ENCODE measurements at places on chromosomes 12 and 14. TPM values are rescaled to one million over a fixed set of nuclear protein-coding genes. Genes with fewer than 3 reads are reported as not detected.

- no peak for DNase-seq
These were observed at the start of gene LRRC10 for GRCh38 chr12:69610729-69611128. LRRC10 (minus strand) TSS chr12:69610907; CDS start chr12:69610838, 69 bp downstream.

DNA sequence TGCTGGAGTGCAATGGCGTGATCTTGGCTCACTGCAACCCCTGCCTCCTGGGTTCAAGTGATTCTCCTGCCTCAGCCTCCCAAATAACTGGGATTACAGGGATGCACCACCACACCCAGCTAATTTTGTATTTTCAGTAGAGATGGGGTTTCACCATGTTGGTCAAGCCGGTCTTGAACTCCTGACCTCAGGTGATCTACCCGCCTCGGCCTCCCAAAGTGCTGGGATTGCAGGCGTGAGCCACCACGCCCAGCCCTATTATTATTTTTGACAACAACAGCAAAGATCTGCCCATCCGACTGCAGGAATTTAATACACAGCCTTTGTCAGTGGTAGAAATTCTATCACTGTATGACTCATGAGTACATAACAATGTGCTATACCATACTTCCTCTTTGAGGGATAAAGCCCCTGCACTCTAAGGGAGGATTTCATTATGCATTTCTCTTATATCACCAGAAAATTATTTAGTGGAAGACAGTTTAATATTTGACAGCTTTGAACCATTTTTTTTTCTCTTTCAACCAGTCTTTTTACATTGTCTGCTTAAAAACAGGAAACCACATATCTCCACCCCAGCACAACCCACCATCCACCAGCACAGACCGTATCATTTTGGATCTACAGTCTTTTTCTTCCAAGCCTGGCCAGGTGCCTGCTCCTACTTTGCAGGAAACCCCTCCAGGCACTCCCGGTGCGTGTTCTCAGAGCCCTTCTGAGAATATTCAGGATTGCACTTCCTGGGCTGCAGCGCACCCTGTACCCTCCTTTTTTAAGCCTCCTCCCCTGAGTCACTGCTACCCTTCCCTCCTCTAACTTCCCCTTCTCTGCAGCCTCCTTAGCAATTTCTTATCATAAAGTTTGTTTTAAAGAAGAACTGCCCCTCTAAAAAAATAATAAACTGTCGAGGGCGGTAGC lies 594 bp downstream of the ARHGDIB start:
- no peak for DNase-seq

The LIN7A gene
- total RNA-seq = 0.51 TPM

The SLC6A15 gene
- not detected for total RNA-seq

The POMT2 gene
- total RNA-seq = 15.5 TPM

DNA sequence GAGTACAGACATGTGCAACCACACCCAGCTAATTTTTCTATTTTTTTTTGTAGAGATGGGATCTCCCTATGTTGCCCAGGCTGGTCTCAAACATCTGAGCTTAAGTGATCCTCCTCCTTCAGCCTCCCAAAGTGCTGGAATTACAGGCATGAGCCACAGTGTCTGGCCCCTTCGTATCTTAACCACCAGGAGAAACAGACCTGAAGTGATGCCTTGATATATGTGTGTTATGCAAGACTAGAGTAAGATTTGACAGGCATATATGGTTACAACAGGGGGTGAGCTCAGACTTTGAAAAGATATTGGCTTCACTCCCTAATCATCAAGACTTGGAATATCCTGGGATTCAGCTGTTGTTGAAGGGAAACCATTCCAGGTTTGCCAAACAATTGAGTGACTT lies 10.7 kb upstream of the GALNT6 start:
- no peak for DNase-seq

- no peak for DNase-seq
These were observed 131.2 kb upstream of the FOXG1 start for GRCh38 chr14:28635387-28635786.

The SERPINA12 gene
- not detected for total RNA-seq

DNA sequence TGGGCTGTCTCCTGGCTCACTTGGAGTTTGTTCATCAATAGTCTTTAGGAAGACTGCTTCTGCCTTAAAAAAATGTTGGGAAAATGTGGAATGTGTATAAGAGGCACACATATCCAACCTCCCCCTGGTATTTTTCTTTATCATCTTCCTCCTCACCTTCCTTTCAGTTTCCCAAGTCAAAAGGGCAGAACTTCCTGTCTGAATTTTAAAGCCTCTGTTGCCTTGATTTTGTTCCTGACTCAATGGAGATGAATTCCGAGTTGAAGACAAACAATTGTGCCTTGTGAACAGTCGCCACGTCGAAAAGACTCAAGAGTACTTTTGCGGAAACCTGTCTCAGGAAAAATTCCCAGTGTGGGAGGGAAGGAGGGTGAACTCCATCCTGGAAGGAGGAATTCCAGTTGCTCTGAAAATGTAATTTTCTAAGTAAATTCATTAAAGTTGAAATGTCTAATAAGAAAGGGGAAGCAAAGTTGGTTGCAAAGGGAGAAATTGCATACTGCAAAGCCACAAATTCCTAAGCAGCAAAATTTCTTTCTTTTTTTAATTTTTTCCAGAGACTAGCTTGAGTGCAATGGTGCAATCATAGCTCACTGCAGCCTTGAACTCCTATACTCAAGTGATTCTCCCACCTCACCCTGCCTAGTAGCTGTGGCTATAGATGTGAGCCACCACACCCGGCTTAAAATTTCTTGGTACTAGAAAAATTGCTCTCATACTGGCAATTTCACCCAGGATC lies 50.2 kb upstream of the ELK3 start:
- no peak for DNase-seq

DNA sequence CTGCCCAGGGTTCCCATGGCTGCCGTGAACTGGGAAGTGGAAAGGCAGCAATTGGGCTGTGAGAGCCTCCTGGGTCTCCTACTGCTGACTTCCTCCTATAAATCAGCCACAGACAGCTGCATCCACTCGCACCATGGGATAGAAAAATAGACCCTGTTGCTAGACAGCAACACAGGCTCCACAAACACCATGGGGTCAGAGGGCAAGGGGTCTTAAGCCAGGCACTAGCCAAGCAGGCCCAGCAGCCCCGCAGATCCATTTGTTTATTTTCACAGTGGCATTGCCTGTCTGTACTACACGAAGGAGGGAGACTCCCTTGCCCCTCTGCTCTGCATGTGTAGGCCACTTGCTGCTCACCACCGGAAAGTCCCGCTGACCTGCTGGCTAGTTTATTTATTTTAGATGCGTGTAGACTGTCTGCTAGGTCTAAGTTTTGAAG lies 139.8 kb downstream of the DACT1 start:
- DNase-seq = no peak

- DNase-seq = no peak
These were observed 120.3 kb upstream of the SLC38A4 start for GRCh38 chr12:46946137-46946536.

DNA sequence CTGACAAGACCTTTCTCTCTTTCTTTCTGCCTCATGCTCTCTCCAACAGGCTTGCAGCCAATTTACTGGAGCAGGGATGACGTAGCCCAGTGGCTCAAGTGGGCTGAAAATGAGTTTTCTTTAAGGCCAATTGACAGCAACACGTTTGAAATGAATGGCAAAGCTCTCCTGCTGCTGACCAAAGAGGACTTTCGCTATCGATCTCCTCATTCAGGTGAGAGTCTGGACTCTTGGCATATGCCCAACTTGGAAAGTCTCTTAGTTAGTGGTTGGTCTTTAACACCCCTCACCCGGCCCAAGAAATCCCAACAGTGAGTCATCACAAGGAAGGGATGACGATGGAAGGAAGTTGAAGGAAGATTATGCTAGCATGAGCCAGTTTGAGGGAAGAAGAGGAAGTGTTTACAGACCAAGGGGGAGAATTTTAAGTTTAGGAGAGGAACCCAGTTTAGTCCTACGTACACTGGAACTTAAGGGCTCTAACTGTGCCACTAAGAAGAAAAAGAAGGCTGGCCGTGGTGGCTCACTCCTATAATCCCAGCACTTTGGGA lies 189.7 kb downstream of the ETV6 start:
- DNase-seq = peak; percentile 43

DNA sequence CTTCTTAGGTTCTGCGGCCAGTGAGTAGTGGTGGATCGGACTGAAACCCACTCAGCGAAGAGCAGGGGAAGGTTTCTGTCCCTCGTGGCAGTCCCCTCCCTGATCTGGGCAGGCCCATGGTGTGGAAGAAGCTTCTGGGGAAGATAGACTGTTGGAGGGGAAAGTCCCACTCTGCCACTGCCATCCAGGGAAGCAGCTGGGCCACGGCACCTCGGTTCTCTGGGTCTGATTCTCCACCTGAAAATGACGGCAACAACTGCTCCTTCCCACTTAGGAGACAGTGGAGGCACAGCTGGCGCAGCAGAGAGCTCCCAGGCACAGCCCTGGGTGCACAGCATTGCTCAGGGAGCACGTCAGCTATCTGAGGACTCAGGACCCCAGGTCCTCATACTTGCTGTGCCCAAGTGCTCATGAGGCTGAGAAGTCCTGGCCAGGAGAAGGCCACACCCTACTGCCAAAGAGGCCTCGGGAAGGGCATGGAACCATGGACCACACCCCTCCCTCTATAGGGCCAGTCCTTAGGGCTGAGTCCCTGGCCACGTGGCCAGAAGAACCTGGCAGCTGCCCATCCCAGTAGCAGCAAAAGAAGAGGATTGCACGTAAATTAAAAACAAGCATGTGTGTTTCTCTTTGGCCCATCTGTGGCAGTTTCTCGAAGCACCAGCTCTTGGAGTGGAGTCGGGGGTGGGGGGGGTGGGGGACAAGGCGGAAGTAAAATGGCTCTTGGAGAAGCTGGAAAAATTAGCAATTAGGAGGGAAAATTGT lies 85.3 kb upstream of the BCL11B start:
- DNase-seq = no peak

- no peak for DNase-seq
These were observed 320.4 kb downstream of the BCL11B start for GRCh38 chr14:98951521-98952152.

The TMEM30B gene
- total RNA-seq = 21.3 TPM

DNA sequence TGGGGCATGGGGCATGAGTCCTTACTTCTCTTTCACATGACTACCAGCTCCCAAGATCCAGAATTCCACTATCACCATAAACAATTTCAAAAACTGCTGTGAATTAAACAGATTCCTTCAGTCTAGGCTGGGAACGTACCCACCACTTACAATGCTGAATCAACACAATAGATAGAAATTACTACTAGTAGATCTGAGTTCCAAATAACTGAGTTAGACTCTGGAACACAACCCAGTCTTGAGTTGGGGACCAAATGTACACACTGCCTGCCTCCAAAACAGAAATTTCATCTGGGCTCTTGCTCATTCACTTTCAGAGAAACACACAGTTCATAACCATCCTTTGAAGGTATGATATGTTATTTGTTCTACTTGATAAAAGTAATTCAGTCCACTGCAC lies 8.9 kb downstream of the CORO1C start:
- no peak for DNase-seq

- DNase-seq = no peak
These were observed 381.7 kb downstream of the DIO2 start for GRCh38 chr14:79829405-79830166.

The EPYC gene
- not detected for total RNA-seq

GRCh38 chr12:48486679-48487078 lies 4.4 kb downstream of the C12orf54 start:
- DNase-seq = no peak

DNA sequence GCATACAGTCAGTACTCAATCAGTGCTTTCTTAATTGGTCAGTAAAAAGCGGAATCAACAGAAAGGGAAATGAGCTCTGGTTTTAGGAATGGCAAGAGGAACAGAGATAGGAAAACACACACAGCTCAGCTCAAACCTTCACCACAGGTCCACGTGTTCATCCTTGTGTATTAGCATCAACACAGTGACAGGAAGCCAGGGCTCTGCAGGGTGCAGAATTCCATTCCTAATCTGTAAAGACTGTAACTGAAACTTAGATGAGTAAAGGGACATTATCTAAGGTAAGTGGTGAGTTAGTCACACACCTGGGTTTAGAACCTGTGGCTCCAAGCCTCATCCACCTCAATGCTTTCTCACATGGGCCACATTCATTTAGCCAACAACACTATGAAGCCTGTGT lies 1242.2 kb upstream of the TMEM132C start:
- no peak for DNase-seq

- no peak for DNase-seq
These were observed 59.4 kb upstream of the GZMB start for GRCh38 chr14:24693353-24693737.

The TSPAN19 gene
- 0.51 TPM for total RNA-seq

- no peak for DNase-seq
These were observed 26.3 kb downstream of the RIN3 start for GRCh38 chr14:92539875-92540274.

- no peak for DNase-seq
These were observed 68.5 kb downstream of the FBXL14 start for GRCh38 chr12:1525858-1526257.

GRCh38 chr14:50601394-50601793 lies 41.4 kb downstream of the ATL1 start:
- no peak for DNase-seq

GRCh38 chr12:12405882-12406281 lies 49.0 kb downstream of the BORCS5 start:
- peak; percentile 88 for DNase-seq

DNA sequence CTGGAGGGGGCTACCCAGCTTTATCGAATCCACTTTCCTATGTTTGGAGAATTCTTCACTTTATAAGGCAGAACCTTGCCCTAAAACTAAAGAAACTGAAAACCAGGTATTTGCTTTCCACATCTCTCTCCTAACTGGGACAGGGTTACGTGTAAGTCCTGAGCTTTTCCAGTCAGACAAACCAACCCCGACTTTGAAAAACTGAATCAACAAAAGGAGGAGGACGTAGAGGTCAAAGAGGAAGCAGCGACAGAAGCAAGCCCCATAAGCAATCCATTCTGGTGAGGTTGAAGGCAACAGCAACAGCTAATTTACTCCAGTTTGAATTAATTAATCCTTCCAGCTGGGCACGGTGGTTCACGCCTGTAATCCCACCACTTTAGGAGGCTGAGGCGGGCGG lies 47.2 kb downstream of the LRP6 start:
- DNase-seq = no peak

The SYNE3 gene
- total RNA-seq = 1.5 TPM

- DNase-seq = peak; percentile 75
These were observed 3.7 kb downstream of the GPR132 start for GRCh38 chr14:105061428-105062047.

The SSTR1 gene
- 2.3 TPM for total RNA-seq

DNA sequence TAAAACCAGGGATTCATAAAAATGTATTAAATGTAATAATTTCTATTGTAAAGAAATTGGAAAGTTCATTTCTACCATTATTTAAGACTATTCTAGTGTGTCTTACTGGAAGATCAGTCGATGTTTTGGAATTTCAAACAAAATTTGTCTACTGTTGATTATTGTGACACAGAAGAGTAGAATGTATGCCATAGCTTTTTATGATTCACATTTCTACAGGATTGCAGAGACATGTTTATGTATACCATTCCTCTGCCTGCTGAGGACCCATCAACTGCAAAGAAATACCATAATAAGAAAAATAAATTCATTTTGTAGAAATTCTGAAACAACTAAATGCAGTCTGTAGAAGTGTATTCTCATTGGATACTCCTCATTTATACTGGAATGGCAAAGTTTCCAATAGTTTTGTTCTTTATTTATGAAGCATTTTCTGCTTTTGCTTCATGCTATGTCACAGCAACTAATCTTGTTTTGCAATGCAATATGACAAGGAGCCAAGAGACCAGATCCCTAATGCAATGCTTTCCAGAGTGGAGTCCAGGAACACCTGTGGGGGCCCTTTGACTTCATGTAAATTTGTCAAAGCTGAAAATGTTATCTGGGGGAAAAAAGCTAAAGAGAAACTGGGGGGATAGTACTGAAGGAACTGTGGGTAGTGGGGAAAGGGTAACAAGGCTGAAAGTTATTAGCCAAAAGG lies 172.9 kb upstream of the LRIG3 start:
- DNase-seq = no peak

Data from pancreas (tissue), 10 donors.